ENCODE measurements at places on chromosomes 5 and 9. TPM values are rescaled to one million over a fixed set of nuclear protein-coding genes. Genes with fewer than 3 reads are reported as not detected.

Gene ADAMTS2
- total RNA-seq = 18.3 TPM

Gene C1QTNF2
- total RNA-seq = 0.72 TPM

Gene EPB41L4A
- under 0.01 TPM for total RNA-seq

Gene P4HA2
- total RNA-seq = 225 TPM

Gene RANBP6
- total RNA-seq = 42.3 TPM

Gene HSD17B4
- 154 TPM for total RNA-seq

Gene ADAMTS16
- total RNA-seq = 0.28 TPM

Gene PCDHB15
- total RNA-seq = 0.28 TPM

Gene HACD4
- total RNA-seq = 2.8 TPM

Gene ECPAS
- 78.9 TPM for total RNA-seq

DNA sequence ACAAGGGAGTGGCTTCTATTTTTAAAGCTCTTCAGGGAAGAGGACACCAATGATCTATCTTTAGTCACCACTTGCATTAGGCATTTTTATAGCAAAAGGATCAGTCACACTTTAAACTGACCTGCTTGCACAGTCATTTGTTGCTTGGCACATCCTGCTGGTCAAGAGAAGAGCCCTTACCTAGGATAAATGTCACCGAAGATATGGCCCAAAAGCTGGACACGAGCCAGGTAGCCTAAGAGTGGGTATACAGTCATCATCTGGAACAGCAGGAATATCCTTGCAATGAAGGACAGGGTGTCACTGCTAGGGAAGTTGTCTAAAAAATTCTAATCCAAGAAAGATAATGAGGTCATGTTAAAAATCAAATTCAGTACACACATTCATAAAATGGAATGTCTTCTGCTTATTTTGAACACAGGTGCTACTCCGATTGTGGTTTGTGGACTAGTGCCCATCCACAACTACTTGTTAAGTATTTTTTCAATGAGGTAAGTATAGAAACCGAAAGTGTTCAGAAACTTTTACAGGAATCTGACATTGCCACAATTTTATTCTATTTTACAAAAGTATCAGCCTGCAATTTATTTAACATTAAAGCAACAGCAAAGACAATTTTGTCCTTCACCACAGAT is 78.4 kb downstream of the SLC38A9 start:
- DNase-seq = peak; percentile 55
- H3K36me3 ChIP-seq = no peaks in the 10 kb centered on the region
- no peak overlapping the region for H3K27ac ChIP-seq
- no peak overlapping the region for H3K4me3 ChIP-seq
- H3K4me1 ChIP-seq = peaks cover 8% of the 10 kb centered on the region

DNA sequence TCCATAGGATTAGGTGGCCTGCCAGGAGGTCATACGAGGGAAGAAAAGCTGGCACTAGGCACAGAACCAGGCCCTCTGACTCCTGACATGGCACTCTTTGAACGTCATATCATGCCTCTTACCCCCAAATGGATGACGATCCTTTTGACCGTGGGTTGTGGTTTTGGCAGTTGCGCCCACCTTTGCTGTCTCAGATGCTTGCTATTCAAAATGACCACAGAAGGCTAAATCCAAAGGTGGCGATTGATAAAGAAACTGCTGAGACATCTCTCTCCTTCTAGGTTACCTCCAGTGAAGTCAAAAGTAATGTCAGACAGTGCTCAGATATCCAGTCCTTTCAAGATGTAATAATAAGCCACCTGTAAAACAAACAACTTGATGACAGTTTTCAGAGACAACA is 385.0 kb downstream of the EFNA5 start:
- H3K27ac ChIP-seq = no peak overlapping the region
- H3K4me3 ChIP-seq = no peak overlapping the region
- no peaks in the 10 kb centered on the region for H3K4me1 ChIP-seq
- H3K27me3 ChIP-seq = no peaks in the 10 kb centered on the region
- H3K36me3 ChIP-seq = no peaks in the 10 kb centered on the region

DNA sequence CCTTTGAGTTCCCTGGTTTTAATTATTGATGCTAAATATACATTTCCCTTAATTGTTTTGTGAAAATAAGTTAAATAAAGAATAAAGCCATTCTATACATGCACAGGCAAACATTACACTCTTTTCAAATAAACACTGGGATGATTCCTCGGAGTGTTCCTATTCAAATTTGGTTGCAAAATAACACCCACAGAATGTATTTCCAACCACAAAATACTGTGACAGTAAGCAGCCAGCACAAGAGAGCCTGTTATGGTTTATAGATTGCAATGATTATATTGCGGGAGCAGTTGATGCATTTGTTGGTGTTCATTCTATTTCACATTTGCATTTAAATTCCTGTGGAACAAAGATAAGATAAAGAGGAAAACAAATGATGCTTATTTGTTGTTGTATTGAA is 632.6 kb upstream of the WWC1 start:
- no peak overlapping the region for H3K4me3 ChIP-seq
- peak; percentile 12 for DNase-seq
- no peak overlapping the region for H3K27ac ChIP-seq
- H3K27me3 ChIP-seq = no peaks in the 10 kb centered on the region
- no peaks in the 10 kb centered on the region for H3K4me1 ChIP-seq
- H3K36me3 ChIP-seq = no peaks in the 10 kb centered on the region

GRCh38 chr5:13179407-13180087 is 764.9 kb downstream of the DNAH5 start:
- no peak overlapping the region for H3K27ac ChIP-seq
- H3K4me1 ChIP-seq = no peaks in the 10 kb centered on the region
- H3K27me3 ChIP-seq = no peaks in the 10 kb centered on the region
- H3K4me3 ChIP-seq = no peak overlapping the region
- H3K36me3 ChIP-seq = no peaks in the 10 kb centered on the region
- no peak for DNase-seq

GRCh38 chr5:108743319-108743718 is 4.4 kb upstream of the FER start:
- H3K27ac ChIP-seq = no peak overlapping the region
- no peaks in the 10 kb centered on the region for H3K27me3 ChIP-seq
- H3K4me3 ChIP-seq = no peak overlapping the region

- no peak for DNase-seq
- no peaks in the 10 kb centered on the region for H3K27me3 ChIP-seq
- no peak overlapping the region for H3K27ac ChIP-seq
- no peak overlapping the region for H3K4me3 ChIP-seq
- no peaks in the 10 kb centered on the region for H3K4me1 ChIP-seq
These were observed 177.3 kb downstream of the CFAP90 start for GRCh38 chr5:7673658-7674057.

DNA sequence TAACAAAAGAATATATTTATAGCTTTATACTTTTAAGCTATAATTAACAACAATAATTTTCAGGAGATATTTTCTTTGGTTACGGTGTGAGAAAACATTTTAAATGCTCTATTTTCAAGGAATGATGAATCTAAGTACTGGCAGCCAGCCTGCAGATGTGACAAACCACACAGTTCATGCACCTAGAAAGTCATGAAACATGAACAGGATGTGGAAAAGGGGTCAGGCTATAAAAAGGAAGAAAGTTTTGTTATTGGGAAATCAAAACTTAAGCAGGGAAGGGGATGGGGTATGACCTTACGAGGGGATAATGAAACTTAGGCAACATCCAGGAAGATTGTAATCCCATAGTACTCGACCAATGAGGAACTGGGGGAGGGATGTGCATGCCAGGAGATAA is 508.7 kb upstream of the GRAMD2B start:
- no peak overlapping the region for H3K27ac ChIP-seq
- DNase-seq = no peak
- H3K27me3 ChIP-seq = no peaks in the 10 kb centered on the region
- H3K36me3 ChIP-seq = no peaks in the 10 kb centered on the region
- no peaks in the 10 kb centered on the region for H3K4me1 ChIP-seq

- peak; percentile 84 for DNase-seq
- peak overlapping the region; percentile 97 for H3K27ac ChIP-seq
- H3K4me3 ChIP-seq = no peak overlapping the region
These were observed 63.7 kb upstream of the ANGPTL2 start for GRCh38 chr9:127185931-127186781.

- no peak overlapping the region for H3K4me3 ChIP-seq
- no peaks in the 10 kb centered on the region for H3K36me3 ChIP-seq
- DNase-seq = no peak
These were observed 2.2 kb downstream of the PLCXD3 start for GRCh38 chr5:41508186-41508585.

DNA sequence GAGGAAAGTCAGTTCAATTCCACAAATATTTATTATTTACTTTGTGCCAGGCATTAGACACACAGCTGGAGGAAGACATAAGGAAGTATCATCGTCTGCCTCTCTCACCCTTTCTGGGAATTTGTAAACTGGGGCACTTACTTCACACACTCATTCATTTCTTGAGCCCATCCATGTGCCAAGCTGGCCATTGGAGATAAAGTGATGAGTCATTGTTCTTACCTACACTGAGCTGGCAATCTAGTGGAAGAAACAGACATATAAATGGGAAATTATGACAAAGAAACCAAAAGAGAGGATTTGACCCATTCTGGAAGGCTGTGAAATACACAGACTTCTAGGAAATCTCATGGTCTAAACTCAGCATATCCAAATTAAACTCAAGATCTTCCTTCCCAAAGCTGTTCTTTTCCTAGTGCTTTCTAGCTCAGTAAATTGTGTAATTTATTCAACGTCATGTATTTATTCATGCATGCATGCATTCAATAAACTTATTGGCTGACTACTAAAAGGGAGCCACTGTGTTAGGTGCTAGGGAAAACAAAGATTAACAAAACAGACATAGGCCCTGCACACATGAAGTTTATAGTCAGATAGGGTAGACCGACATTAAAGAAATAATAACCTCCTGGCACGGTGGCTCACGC is 65.3 kb downstream of the SH3RF2 start:
- no peaks in the 10 kb centered on the region for H3K4me1 ChIP-seq
- H3K36me3 ChIP-seq = no peaks in the 10 kb centered on the region
- DNase-seq = no peak
- H3K4me3 ChIP-seq = no peak overlapping the region
- H3K27me3 ChIP-seq = no peaks in the 10 kb centered on the region
- H3K27ac ChIP-seq = no peak overlapping the region

DNA sequence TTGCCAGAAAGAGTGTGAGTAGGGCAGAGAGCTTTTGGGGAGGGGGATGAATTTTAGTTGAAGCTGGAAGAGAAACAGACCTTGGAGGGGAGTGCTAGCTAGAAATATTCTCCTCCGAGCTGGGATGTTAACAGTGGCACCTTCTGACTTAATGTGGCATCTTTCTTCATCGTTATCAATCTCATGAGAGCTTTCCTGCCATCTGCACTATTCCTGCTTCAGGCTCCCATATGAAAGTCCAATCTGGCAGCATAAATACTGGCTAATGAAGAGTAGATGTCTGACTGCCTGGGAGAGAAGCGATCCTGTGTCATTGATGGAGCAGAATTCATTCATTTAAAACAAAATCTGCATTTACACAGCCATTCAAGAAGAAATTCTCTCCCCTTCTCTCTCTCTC is 284.5 kb downstream of the TMEM38B start:
- no peaks in the 10 kb centered on the region for H3K36me3 ChIP-seq
- H3K27ac ChIP-seq = no peak overlapping the region
- H3K27me3 ChIP-seq = no peaks in the 10 kb centered on the region

DNA sequence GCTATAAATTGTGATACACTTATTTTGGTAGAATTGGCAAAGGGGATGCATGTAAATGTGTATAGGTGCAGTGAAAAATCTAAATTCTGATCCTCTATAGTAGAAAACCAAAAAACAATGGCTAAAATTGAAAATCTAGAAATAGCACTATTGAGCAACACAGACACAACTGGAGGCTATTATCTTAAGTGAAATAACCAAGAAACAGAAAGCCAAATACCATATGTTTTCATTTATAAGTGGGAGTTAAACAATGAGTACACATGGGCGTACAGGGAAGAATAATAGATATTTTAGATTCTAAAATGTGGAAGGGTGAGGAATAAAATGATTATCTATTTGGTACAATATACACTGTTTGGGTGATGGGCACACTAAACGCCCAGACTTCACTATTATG is 183.2 kb upstream of the TUSC1 start:
- H3K4me3 ChIP-seq = no peak overlapping the region
- no peak overlapping the region for H3K27ac ChIP-seq
- no peak for DNase-seq
- H3K4me1 ChIP-seq = no peaks in the 10 kb centered on the region

DNA sequence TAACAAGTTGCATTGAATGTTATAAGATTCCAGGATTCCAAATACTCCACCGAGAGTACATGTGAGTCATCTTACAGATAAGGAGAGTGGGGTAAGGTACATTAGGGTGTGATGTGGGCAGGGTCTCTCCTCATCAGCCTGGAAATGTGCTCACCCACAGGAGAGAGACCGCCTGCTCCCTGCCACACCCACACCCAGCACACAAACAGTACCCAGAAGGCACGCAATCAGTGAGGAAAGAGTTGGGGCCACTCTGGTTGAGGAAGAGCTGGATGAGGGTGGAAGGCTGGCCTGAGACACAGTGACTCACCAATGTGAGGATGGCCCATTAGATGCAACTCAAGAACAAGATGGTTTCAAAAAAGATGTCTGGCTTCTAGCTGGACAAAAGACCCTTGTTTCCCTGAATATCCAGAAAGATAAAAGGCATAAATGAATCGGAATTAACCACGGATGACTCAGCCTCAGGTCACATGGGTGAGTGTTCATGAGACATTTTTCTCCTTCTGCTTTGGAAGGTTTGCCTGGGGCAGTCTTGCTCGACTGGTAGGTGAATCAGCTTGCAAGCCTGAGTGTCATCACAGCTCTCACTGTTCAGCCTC is 51.1 kb upstream of the LHFPL2 start:
- peak overlapping the region; percentile 52 for H3K27ac ChIP-seq
- no peaks in the 10 kb centered on the region for H3K36me3 ChIP-seq
- H3K4me1 ChIP-seq = peaks cover 10% of the 10 kb centered on the region
- no peak overlapping the region for H3K4me3 ChIP-seq
- peak; percentile 97 for DNase-seq

DNA sequence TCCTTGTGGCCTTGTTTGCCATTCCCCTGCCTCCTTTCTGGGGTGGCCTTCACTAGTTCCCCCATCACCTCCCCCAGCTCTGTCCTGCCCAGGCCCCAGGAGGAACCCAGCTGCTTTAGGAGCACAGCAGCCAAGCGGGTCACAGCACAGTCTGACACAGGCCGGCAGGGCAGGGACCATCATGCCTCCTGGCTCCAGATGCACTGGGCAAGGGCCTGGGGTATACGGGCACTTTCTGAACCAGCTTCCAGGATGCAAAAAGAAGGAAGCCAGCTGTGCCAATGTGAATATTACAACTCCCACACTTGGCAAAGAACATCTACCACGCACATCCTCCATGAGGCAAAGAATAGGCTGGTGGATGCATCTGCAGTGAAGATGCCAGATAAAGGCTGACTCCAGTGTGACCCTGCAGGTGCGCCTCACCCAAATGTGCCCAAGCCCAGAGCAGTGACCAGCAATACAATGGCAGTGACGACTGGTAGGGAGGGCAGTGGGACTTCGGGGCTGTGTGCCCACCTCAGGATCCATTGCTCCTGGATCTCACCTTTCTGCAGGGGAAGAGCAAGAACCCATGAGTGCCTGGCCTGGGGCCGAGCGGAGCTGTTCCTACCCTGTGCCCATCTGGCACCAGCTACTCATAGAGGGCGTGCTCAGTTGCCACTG is 6.3 kb upstream of the IL3 start:
- H3K4me3 ChIP-seq = no peak overlapping the region
- H3K4me1 ChIP-seq = no peaks in the 10 kb centered on the region
- peaks cover 52% of the 10 kb centered on the region for H3K27me3 ChIP-seq
- DNase-seq = no peak
- H3K27ac ChIP-seq = no peak overlapping the region

GRCh38 chr9:128282500-128282899 is 6.4 kb downstream of the SWI5 start:
- H3K36me3 ChIP-seq = peaks cover 16% of the 10 kb centered on the region
- H3K4me3 ChIP-seq = no peak overlapping the region
- no peak overlapping the region for H3K27ac ChIP-seq
- H3K27me3 ChIP-seq = no peaks in the 10 kb centered on the region
- DNase-seq = peak; percentile 76
- peaks cover 1% of the 10 kb centered on the region for H3K4me1 ChIP-seq
